Stimulated activated CD4-positive, alpha-beta T cell treated with anti-CD3 and anti-CD28 coated beads, Interleukin-15, amount 100 ng/mL, for 1 hour (primary cell): ENCODE measurements at places on chromosomes 4 and X.

DNA sequence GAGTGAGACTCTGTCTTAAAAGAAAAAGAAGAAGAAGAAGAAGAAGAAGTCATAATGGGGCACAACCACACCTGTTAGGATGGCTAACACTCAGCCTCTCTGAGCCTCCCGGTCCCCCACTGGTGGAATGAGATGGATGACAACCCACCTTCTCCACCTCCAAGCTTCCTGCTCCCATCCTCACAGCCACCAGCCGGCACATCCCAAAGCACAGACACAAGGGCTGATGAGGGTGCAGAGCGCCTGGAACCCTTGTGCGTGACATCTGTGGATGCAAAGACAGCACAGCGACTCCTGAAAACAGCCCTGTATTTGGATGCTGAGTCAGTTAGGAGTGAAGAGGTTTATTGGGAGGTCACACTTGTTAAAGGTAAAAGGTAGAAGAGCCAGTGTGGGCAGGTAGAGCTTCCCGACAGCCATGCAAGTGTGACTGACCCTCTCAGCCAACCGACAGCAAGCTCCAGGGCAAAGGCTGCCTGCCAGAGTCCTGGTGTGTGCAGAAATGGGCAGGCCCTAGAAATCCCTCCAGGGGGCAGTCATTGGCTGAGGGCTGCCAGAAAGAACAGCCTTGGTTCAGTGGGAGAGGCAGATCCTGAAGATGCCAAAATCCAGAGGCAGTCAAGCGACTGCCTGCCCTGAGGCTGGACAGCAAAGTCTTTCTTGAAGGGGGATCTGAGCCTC is 26.6 kb upstream of the MAN2B2 start:
- DNase-seq: no peak

- DNase-seq: no peak
These were observed 276.8 kb upstream of the TET2 start for GRCh38 chr4:104869831-104870230.

DNA sequence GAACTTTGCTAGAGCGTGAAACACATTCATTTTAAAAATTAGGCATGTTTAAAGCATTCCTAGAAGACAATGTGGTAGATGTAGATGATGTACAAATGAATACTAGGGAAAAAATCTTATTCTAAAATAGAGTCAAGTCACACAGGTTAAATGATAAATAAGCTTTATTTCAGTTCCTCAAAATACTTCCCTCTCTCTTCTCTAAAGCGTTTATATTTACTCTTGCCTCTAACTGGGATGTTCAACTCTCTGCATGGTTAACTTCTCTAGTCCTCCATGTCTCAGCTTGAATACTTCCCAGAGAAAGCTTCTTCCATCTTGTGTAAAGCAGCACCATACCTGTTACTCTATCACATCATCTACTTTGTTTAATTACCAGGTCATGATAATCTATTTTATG is 30.9 kb upstream of the GLRA3 start:
- DNase-seq: no peak

GRCh38 chr4:5050520-5051277 is 581 bp upstream of the STK32B start:
- DNase-seq: no peak

DNA sequence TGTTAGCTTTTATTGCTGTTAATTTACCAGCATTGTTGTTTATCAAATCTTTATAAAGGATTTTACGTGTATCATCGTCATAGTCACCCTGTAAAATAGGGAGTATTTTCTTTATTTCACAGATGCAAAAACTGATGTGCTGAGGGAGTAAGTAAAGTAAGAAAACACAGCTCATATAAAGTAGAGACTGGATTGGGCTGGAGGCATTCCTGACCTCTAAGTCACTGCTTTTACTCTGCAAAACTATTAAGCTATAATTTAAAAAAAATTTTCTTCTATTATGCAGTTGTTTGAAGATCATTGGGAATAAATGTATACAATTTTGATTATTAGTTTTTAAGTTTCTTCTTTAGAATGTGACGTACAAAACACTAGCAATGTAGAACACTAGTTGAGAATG is 45.9 kb downstream of the NUDT6 start:
- no peak for DNase-seq

- DNase-seq: no peak
These were observed 580.6 kb downstream of the INPP4B start for GRCh38 chr4:142265536-142265935.

GRCh38 chr4:23001478-23001877 is 308.7 kb downstream of the GBA3 start:
- DNase-seq: no peak

- no peak for DNase-seq
These were observed 514.9 kb upstream of the LCORL start for GRCh38 chr4:18536428-18536827.

GRCh38 chr4:97900229-97900628 is 243.0 kb downstream of the STPG2 start:
- no peak for DNase-seq

- no peak for DNase-seq
These were observed 275.6 kb upstream of the HS3ST1 start for GRCh38 chr4:11704186-11704830.

GRCh38 chr4:13612569-13612968 is 15.0 kb downstream of the BOD1L1 start:
- DNase-seq: no peak

DNA sequence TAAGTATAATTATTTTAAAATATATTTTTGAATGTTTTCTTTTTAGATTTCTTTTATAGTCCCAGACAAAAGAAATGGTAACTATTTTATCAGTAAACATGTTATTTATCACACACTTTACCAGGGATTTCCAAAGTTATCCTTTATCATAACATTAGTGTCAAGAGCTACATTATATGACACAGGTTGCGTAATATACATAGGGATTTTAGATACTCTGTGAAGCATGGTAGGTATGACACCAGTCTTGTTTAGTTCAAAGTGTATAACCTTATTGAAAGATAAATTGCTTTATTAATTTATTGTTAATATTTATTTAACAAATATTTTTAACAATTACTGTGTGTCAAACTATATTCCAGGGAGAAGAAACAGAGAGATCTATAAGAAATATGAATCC is 163.3 kb upstream of the PABPC4L start:
- no peak for DNase-seq

DNA sequence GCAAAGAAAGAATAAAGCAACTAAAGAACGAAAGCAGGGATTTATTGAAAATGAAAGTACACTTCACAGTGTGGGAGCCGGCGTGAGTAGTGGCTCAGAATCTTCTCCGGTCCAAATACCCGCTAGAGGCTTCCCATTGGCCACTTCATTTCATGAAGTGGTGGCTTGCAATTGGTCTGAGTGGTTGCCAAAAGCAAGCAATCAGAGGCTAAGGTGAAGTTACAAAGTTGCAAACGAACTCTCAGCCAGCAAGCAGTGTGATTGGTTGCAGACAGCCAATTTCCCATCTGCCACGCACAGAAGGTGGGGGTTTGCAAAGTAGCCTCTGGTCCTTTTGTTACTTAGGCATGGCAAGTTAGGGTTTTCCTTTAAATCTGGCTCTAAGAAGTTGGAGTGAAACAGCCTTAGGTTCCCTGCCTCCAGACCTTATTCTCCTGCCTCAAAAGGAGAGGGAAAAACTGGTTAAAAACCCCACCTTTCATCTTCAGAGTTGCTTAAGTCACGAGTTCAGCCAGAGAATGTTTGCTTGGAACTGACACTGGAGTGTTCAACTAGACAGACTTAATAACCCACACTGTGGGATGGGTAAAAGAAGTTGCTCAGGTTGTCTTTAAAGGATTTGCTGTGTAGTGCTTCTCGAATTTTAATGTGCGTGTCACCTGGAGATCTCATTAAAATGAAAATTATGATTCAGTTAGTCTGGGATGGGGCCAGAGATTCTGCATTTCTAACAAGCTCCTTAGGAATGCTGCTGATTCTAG is 6.9 kb upstream of the CLOCK start:
- DNase-seq: no peak

- DNase-seq: no peak
These were observed 27.9 kb downstream of the SLAIN2 start for GRCh38 chr4:48369248-48369647.

- no peak for DNase-seq
These were observed 129.5 kb downstream of the GATB start for GRCh38 chr4:151631349-151631748.

DNA sequence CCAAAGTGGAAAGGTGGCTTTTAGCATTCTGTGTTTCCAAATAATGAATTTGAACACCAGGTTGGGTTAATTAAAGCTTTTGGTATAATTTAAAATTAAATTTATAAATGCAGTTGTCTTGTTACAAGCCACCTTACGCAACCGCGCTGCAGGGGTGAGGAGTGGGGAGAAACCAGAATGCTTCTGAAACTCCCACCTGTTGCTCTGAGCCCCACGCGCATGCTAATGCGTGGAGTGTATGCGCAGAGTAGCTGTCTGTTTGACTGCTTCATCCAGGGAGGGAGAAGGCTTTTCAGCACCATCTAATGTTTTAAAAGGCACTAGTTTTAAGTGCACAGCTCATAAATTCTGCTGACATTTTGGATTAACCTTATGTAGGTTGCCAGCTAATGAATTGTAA is 12.5 kb downstream of the OGT start:
- no peak for DNase-seq

DNA sequence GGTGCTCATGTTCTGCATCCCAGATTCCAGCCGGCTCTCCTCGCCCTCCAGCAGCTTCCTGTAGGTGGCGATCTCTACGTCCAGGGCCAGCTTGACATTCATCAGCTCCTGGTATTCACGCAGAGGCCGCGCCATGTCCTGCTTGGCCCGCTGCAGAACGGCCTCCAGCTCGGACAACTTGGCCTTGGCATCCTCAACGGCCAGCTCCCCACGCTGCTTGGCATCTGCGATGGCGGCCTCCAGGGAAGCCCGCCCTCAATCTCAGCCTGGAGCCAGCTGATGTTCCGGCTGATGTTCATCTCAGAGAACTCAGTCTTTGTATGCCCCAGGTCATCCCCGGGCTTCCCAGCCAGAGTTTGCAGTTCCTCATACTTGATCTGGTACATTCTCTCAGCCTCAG is 431.8 kb upstream of the DIPK2B start:
- DNase-seq: no peak

DNA sequence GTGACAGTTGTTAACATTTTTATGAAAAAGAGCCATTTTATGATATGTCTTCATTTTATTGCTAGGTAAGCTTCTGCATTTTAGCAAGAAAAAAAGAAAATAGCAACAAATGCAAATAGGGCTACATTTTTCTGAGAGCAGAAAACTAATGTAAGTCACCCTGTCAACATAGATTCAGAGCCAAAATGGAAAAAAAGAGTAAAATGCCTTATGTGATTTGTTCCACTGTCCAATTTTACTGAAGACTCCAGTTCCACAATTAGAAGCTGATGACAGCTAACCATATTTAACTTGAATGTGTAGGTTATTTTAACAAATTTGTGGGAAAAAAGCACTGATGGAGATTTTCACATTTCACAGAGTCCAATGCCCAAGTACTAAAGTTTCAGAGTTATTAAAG is 772.3 kb downstream of the FAT4 start:
- no peak for DNase-seq

DNA sequence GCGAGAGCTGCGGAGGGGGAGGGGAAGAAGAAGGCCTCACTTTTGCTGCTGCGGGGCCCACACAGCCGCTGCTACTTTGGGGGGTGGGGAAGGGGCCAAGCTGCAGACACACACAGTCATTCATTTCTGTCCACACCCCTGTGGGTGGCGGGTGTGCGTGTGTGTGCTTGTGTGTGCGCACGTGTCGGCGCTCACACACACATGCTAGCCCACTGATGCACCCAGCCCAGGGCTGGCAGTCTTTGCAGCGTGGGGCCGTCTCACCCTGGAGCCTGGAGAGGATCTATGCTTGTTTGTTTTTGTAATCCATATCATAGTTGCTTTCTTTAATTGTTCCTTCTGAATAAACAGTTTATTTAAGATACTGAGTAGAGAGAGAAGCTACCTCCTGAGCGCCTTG is 4.0 kb downstream of the DUSP9 start:
- DNase-seq: no peak

DNA sequence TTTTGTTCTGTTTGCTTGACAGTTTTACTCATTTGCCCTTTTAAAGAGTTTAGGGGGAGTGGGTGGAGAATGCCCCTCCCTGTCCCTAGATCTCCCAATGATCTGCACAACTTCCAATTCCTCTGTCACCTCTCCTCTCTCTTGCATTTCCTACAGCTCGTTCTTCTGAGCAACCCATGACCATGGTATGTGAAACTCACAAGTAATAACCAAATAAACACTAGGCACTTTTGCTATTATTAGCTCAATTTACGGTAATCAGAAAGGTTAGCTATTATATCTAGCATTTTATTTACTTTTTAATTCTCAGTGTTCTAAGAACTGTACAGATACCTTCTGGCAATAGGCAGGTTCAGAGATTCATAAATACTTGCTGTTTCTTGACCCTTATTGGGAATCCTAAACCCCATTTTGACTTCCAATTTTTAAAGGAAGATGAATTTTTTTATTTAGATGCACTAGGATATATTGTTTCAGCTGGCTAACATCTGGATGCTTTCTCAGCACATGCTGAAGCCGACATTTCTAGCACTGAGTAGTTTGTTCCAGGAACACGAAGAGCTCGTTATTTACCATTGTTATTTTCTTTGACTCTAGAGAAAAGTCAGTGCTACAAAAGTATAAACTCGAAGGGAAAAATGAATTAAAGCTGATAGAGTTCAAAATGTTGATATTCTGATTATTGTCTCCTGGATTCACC is 194.7 kb upstream of the TLL1 start:
- no peak for DNase-seq

DNA sequence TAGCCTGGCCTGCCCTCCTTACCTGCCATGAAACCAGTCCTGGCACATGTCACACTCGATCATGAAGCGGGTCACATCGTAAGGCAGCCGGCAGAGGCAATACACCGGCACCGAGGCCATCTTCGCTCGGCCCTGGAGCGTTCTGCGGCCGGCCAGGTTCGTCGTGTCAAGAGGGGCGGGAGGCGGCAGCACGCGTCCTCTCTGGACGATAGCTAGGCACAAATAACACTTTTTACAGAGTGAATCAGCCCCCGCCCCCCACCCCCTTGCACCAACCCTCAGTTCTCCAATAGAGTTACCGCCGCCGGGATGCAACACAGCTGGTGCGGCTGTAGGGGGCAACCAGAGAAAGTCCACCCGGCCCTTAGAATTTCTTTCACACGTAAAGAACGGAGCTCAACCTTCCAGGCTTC is 1.7 kb downstream of the PHF8 start:
- DNase-seq: no peak

DNA sequence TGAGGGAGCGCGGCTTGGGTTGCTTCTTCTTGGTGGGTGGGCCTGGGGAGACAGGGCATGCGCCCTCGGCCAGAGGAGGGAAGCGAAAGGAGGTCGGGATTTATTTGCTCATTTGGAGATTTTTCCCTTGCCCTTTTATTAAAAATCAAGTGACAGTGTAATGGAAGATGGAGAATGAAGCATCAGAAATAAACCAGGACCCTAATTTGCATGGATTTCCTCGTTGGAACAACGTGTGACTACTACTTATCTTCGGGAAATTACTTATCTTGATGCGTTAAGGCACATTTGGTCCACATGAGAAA is 709 bp upstream of the CLOCK start:
- DNase-seq: no peak
